LHCN-M2 (cell line): ENCODE measurements at places on chromosomes 6 and 20.

DNA sequence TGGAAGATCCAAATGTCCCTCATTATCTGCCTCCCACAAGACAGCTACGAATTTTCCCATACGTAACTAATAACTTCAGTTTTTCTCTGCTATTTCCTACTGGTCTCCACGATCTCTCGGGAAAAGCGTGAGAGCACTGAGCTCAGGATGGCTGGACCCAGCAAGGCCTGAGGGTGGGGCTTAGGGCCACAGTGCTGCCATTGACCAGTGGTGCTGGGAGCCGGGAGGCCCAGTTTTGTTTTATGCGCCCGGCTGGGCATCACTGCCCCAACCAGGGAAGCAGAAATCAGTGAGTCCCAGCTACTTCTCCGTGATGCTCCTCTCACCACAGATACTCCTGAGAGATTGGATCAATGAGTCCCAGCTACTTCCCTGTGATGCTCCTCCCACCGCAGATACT lies 238.4 kb downstream of the LY86 start:
- DNase-seq = no peak

- peak; percentile 5 for DNase-seq
Measured at GRCh38 chr6:167007985-167008384, 8.8 kb downstream of the CEP43 start.

DNA sequence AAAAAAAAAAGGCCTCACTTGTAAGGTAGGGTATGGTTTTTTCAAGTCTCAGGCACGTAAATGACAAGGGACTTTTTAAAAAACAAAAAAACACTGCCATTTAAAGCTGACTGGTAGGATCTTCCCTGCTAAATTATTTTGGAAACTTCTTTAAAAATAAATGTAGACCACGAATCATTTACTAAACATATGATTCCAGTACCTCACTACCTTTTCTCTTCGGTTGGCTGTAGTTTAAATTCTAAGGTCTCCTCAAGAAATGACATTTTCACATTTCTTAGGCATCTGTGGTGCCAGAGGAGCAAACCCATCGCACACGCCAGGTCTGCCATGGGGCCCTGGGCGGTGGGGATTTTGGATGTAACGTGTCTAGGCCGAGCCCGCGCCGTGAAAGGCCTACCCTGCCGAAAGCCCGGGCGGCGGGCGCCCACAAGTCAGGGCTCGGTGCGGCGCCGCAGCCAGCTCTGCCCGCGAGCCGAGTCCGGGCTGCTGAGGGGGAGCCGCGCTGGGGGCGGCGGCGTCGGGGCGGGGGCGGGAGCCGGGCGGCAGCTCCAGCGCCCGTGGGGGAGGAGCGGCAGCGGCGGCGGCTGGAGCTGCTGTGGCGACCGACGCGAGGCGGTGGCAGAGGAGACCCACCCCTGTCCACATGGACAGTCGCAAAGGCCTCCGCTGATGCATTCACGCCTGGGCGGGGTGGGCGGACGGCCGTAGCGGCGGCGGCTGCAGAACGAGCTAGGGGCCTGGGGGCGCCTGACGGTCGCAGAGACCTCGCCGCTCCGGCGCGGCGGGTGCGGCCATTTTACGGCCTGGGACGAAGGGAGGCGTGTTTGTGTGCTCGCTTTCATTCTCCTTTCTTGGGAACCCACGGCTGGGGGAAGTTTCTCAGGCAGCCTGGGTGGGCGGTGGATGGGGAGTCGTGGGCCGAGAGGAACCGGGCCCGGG lies at the start of gene SENP6:
Gene SENP6, plus strand, starts transcription at position 577 of the 942 bp plus-strand sequence. CDS start 645 bp downstream, outside the sequence.
- DNase-seq = peak; percentile 77

GRCh38 chr6:7052443-7053011 lies 55.2 kb upstream of the RREB1 start:
- DNase-seq = peak; percentile 65

DNA sequence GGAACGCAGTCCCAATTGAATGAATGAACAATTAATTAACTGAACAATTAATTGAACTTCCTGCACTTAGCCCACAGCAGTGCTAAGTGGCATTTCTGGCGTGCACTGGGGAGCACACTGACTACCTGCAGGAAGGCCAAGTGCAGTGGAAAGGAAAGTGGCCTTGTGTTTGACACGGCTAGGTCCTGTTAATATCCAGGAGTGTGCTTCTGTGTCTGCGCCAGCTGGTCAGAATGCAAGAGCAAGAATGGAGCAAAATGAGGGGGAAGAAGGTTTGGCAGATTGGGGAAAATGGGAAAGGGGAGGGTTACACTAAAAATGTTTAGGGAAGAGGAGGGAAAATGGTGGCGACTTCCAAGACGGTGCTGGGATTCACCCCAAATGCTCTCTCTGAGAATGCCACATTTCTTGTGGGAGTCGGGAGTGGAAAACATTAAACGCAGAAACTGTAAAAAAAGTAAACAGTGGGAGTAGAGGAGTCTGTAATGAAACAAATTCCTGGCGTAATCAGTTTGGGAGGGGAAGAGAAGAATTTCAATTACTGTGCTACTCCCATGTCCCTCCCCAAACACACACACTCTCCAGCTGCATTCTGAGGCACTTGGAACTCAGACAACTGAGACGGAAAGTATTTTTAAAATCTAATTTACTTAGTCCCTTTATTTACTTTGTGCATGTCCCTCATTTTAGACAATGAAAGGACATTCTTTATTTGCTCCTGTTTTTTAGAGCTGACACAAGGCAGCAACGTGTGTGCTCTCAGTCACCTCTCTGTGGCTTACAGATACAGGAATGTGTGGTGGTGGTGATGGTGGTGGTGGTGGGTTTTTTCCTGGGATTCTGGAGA lies 64.1 kb downstream of the CLIC5 start:
- DNase-seq = no peak

DNA sequence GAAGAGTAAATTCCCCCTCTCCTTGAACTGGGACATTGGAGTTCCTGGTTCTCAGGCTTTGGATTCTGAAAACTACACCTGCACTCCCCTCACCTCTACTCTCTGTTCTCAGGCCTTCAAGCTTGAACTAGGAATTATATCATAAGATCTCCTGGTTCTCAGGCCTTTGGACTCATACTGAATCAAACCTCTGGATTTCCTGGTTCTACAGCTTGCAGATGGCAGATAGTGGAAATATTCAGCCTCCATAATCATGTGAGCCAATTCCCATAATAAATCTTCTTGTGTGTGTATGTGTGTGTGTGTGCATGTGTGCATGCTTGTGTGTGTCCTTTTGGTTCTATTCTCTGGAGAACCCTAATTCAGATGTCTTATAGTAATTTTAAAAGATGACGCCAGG lies 12.7 kb upstream of the CHD6 start:
- no peak for DNase-seq

- DNase-seq = no peak
Measured at GRCh38 chr6:98787961-98788360, 46.4 kb upstream of the POU3F2 start.

DNA sequence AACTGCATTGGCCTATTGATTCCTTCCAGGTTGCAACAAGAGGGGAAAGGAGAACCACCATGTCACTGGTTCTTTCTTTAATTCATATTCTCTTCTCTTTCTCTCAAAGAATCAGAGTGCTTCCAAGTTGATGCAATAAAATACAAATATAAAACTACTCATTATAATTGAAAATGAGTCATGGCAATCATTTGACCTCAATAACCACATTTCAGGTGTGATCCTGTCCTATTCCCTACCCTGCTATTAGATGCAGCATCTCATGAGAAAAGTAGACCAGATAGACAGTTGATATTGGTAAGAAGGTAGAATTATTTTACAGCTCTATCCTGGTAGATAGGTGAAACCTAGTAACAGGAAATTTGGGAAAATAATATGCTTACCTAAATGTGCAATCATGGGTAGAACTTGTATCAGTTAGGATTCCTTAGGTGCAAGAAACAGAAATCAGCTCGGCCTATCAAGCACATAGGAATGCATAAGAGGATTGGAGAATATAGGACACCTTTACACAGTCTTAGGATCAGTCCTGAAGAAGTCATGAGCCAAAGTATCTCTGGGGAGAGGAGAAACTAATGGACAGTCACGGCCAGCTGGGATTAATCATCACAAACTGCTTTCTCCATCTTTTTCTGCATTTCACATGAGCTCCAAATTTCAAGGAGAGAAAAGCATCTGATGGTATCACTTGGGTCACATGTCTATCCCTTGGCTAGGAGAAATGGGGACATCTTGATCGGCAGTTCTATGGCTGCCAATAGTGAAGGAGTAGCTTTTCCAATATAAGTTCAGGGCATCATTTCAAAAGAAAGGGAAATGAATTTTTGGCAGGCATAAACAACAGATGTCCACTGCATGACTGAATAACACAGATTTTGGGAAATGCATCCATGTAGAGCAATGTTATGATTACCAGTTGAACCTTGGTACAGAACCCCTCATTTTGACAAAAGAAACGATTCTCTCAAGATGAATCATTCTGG lies 19.3 kb upstream of the RNF146 start:
- no peak for DNase-seq

DNA sequence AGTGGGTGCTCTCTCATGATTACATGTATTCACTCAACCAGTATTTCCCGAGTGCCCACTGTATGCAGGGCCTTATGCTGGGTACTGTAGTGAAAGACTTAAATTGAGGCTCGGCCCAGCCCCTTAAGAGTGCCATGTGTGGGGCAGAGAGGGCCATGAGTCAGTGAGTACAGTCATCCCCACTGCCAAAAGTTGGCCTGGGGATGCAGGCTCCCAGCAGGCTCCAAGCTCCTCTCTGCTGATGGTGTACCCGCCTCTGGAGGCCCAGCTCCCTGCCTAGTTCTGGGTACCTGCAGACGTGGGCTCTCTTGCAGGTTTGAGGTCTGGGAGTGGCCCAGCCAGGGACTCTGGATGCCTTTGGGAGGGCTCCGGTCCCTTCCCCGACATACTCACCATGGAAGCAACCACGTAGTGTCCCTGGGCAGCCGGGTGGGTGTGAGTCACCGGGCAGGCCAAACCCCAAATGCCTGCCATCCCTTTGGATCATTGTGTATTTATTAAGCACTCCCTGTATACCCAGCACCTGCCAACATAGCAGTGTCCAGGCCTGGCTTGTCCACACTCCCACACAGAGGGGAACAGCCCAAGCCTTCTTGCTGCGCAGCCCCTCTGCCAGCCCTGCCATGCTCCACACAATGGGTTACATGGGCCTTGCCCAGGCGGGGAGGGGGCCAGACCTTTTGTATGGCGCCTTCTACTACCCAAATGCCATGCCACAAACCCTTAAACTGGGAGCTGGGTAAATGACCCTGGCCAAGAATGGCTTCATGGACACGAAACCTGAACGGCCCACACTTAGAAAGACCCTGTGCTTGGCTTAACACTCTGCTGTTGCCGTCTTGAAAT lies 153.6 kb downstream of the VEGFA start:
- peak; percentile 83 for DNase-seq

DNA sequence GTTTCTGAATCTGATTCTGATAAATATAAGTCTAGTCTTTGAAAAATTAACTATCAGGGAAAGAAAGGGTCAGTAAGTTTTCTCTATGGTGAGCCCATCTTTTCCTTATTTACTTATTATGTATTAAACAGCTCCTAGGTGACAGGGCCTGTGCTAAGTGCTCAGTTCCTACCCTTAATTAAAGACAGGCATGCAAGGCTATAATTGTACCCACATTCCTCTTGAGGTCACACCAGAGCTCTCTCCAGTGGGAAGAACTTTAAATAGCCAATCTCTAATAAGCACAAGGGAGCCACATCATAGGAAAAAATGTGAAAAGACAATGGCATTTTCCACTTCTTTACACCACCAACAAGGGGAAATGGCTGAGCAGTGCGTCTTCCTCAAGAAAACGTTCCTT lies 421.8 kb upstream of the SLC35B3 start:
- DNase-seq = no peak

DNA sequence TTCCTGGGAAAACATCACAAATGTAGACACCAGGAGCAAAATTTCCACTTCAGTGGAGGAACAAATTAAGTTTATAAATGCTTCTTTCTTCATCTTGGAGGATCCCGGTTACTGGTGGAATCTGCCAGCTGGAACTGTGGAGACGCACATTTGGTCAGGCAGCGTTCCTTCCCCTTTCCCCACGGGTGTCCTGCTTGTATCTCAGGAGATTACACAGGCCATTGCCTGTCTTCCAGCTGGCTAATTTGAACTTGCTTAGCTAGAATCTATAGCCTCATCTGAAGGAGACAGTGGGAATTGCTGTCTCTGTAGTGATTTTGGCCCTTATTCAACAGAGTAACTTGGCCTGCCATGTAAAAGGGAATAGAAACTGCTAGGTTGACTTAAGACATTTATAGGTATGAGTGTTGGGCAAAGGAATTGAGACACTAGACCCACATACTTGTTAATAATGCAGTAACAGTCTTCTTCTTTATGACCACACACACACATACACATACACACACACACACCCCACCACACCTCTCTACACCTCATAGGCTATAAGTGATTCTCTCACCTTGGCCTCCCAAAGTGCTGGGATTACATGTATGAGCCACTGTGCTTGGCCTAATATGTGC lies 34.4 kb downstream of the TSBP1 start:
- no peak for DNase-seq

- no peak for DNase-seq
Measured at GRCh38 chr20:64093013-64093503, 8.9 kb upstream of the LKAAEAR1 start.

DNA sequence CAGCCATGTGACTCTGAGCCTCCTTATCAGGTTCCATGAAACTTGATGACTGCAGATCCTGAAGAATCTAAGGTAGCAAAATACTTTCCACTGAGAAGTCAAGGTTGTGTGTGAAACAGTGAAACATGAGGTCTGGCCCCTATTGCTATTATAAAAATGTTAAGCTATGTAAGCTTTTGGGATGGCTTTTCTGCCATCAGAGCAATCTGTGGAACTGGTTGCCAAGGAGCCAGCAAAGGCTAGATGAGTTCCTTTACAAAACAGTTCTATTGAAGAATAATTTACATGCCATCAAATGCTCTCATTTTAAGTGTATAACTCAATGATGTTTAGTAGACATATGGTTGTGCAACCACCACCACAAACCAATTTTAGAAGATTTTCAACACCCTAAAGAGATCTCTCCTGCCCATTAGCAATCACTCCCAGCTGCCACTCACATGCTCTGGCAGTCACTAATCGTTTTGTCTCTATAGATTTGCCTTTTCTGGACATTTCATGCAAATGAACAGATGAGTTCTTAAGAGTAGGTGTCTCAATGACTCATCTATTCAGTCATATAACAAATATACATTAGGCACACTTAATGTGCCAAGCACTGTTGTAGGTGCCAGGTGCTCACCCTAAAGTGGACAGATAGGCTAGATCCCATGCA lies 19.9 kb upstream of the MEP1A start:
- no peak for DNase-seq

DNA sequence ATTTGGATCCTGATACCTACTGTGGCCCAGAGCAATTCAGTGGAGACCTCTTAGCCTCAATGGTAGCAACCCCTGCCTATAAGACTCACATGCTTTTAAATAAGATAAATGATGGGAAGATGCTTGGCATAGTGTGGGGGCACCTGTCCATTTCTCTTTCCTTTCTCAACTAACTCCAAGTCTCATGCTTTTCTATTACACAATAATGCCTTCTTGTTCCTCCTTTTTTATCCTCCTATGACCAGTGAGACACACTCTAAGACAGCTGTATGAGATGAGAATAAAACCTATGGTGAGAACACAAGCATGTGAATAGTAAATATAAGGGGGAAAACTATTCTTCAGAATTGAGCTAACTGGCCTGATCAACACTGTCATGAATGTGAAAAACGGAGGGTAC lies 147.0 kb upstream of the STXBP5 start:
- DNase-seq = no peak
